ENCODE measurements at places on chromosomes 13 and 19.

DNA sequence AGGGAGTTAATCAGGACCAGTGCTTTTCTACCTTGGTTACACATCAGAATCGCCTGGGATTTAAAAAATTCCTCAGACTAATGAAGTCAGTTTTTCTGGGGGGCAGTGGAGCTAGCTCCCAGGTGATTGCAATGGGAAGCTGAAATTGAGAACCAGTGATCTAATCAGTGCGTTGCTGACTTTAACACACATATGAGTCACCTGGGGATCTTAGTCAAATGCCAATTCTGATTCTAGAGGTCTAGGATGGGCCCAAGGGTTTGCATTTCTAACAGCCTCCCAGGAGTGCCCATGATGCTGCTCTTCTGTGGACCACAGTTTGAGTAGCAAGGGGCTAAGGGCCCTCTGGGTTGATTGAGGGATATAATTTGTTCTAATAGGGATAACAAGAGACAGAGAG, 54.5 kb downstream of the KL start:
- no peak for DNase-seq

- peak; percentile 70 for DNase-seq
Observed at GRCh38 chr19:5128251-5128935, 159.5 kb downstream of the KDM4B start.

GRCh38 chr19:30444253-30444671, 72.1 kb downstream of the ZNF536 start:
- DNase-seq: no peak

GRCh38 chr19:1862424-1863327, 703 bp downstream of the KLF16 start:
- DNase-seq: peak; percentile 64

GRCh38 chr19:33675501-33676124, 53.9 kb downstream of the CHST8 start:
- DNase-seq: no peak

DNA sequence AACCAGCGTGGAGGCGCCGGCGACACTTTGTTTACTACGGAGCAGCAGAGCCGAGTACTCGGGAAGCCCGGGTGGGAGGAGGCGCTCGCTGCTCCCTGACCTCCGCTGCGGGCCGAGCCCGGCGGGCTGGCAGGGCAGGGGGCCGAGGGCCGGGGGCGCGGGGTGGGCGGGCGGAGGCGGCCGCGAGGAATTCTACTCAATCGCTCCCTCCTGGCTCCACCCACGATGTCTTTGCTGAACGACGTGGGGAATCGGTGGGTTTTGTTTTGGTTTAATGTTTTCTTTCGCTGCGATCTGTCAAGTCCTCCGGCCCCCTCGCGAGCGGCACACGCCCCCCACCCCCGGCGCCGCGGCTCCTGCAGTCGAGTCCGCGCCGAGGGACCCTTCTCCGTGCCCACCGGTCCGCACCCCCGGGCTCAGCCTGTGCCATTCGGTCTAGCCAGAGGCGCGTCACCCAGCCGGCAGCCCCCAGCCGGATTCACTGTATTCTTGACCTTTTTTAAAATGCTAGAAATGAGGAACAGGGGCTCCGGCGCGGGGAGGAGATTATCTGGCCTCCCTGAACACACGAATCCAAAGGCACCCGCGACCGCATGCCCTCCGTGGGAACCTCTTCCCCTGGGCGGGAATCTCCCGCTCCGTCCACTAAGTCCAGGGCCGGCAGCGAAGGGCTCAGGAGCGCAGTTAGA, 636 bp upstream of the FOXO1 start:
- DNase-seq: peak; percentile 76
